ENCODE measurements at places on chromosomes 3 and 15.

- DNase-seq = no peak
Observed at GRCh38 chr3:28846971-28847478, 433.8 kb upstream of the RBMS3 start.

DNA sequence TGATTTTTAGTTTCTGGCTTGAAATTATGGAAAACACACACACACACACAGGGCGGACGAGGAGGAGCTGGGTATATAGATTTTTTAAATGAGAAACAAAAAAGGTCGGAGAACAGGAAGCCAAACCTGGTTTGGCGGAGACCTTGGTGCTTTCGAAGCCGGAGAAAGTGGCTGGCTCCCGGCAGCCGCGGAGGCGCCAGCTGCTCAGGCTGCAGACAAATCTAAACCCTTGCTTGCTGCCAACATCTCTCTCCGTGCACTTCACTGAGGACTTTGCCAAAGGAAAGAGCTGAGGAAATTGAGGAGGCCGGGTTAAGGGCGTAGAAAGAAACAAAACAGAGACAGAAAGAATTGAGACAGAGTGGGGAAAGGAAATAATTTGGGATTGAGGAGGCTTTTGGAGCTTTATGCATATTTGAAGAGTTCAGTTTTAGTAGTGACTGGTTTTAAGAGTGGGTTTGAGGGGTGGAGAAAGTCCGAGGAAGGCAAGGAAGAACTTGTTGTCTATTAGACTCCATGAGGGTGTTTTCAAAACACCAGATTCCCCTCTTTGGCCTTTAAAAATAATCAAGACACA lies 2.2 kb downstream of the ZIC1 start:
- DNase-seq = no peak

- DNase-seq = no peak
Observed at GRCh38 chr3:124985349-124985748, 50.8 kb upstream of the MUC13 start.

- no peak for DNase-seq
Observed at GRCh38 chr15:66994927-66995656, 70.3 kb upstream of the SMAD3 start.

- DNase-seq = no peak
Observed at GRCh38 chr15:28208583-28208982, 109.5 kb upstream of the OCA2 start.

GRCh38 chr15:54582863-54583643 lies 604.8 kb downstream of the UNC13C start:
- no peak for DNase-seq
